ENCODE measurements at places on chromosomes 5 and 9. TPM values are rescaled to one million over a fixed set of nuclear protein-coding genes. Genes with fewer than 3 reads are reported as not detected.

CLIC3 gene
- total RNA-seq: 154 TPM

PCDHA9 gene
- total RNA-seq: 0.04 TPM

TSLP gene
- 3.8 TPM for total RNA-seq

THBS4 gene
- 0.16 TPM for total RNA-seq

FST gene
- 2.7 TPM for total RNA-seq

Measured in esophagus mucosa (tissue), 1 donor.